ENCODE measurements at places on chromosomes 7 and 10.

- DNase-seq, result no peak
These were observed 338 bp downstream of the SDK1 start for GRCh38 chr7:3301449-3301731.

GRCh38 chr10:94411304-94411703 is 9.0 kb downstream of the TBC1D12 start:
- DNase-seq, result no peak

DNA sequence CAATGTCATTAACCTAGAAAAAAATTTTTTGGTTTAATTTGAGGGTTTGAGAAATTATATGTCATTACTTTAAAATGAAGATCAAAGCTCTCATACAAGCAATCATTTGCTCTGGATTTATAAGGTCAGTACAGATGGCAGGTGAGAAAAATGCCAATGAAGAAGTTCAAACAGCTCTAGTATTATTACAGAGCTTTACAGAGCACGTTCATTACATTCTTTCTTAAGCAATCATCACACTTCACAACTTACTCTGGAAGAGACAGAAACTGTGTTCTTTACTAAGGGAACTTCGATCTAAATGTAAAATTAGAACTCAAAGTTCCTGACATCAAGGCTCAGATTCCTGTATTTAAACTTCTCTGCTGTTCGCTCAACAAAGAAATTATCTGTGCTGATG is 153.4 kb downstream of the ATE1 start:
- DNase-seq, result no peak

DNA sequence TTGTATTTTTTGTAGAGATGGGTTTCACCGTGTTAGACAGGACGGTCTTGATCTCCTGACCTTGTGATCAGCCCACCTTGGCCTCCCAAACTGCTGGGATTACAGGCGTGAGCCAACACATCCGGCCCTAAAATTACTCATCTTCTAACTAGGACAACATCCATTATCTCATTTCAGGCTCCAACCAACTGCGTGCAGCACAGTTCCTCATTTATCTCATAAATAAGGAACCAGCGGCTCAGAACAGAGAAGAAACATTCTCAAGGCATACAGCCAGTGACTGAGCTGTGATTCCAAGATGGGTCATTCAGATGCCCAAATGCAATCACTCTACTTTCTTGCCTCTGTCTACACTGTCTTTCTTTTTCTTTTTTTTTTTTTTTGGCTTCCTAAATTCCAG is 356.1 kb downstream of the ELMO1 start:
- peak; percentile 10 for DNase-seq

DNA sequence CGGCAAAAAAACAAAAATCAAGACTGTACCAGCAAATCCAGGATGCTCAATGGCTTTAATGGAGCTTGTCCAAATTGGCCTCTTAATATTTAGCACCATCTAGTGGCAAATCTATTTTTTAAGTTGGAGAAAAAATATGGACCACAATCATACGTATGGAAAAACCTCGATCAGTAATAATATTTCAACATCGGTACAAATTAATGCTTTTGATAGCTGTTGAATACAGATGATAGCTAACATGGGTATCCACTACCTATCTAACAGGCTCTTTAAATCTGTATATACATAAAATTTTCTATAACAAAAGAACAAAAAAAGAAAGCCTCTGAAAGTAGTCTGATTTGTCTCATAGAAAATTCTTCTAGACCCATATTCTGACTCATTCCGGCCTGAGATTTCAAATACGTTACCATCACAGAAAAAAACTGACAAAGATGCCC is 29.2 kb downstream of the COA1 start:
- DNase-seq, result no peak

GRCh38 chr10:102945962-102946361 is 27.9 kb downstream of the CNNM2 start:
- no peak for DNase-seq

GRCh38 chr7:12703881-12704280 is 16.4 kb downstream of the ARL4A start:
- DNase-seq, result no peak

DNA sequence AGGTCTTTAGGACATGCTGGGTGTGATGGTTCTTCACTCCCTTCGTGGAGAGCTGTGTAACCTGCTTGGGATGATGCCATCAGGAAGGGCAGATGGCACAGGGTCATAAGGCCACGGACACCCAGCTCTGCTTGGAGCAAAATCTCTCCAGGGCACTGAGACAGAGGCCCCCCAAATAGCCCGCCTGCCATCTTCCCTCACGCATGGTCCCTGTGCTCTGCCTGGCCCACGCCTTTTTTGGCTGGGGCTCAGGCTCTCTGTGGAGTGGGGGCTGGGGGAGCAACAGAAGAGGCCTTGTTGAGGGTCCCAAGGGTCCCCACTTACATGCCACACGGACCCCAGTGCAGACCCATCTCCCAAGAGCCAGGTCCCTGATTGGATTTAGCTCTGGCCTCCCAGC is 93.3 kb upstream of the RET start:
- DNase-seq, result no peak

DNA sequence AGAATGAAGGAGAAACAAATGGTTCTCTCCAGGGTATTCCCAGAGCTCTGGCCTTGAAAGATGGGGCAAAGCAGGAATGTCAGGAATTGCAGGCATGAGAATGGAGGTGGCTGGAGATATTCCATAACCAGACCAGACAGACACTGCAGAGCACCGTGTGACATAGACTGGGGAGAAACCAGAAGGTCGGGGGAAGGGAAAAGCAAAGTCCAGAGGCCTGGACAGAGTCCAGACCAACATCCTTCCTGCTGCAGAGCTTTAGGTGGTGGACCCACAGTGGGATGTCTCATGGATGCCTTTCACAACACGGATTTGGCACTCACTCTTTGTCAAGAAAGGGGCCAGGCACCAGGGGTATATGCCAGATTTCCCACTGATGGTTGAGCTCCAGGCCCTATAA is 177.2 kb upstream of the INHBA start:
- no peak for DNase-seq

DNA sequence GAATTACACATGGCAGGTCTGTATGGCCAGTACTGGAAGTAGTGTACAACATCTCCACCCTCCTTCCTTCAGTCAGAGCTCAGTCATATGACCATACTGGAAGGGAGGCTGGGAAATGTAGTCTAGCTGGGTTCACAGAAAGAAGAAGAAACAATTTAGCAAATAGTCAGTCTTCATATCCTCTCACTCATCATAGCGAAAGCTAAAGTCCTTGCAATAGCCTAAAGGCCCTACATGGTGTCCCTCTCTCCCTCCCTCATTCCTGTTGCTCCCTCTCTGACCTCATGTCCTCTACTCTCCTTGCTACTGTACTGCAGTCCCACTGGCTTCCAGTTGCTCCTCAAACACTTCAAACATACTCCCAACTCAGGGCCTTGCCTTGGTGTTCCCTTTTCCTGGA is 4.3 kb upstream of the CALU start:
- no peak for DNase-seq

GRCh38 chr10:126153711-126154628 is 234.3 kb downstream of the ADAM12 start:
- no peak for DNase-seq

DNA sequence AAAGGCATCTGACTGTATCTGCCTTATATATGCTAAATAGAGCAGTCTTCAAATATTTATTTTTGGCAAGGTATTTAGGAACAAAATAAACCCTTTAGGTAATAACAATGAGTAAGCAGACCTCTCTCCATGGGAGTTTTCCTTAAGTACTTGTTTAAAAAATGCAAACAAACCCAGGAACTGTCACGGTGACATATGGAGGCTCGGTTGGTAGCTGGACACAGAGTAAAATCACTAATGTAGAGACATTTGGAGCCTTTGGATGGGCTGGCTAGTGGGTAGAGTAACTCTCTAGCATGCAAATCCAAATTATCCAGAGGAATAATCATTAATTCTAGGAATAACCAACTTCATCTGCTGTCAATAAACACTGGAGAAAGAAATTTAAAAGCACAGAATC is 71.6 kb upstream of the LAMB4 start:
- no peak for DNase-seq

DNA sequence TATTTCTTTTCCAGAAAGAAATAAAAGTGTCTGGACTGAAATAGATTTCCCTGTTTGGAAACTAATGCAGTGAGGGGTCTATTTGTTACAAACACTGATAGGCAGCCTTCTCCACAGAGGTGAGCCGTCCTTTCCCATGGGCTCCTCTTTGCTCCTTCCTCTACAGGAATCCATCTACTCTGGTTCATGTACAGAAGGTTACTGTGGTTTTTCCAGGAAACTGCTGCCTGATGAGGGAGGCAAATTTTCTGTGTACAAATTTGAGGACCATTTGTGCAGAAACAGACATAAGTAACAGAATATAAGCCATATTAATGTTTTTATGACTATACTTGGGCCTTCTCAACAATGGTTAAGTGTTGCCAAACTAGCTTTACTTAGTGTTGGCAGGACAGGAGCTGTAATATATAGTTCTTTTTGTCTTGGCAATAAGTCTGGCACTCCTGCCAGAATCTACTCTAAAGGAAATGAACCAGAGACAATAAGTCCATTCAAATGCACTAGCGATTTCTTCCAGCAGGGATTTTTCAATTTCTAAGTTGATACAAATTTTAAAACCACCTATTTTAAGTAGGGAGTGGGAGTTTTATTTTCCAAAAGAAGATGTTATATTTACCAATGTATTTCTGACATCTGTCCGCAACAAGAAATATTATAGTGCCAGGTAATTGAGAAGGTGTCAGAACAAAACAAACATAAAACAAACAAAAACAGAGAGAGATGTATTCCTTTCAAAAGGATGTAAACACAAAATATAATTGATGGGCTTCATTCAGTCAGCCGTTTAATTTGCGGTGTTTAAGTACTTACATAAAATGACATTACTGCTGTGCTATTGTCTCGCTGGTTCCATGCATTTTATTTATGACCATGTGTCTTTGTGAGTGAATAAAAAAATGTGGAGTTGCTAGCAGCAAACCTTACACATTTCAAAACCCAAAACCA is 91.0 kb upstream of the NFE2L3 start:
- DNase-seq, result no peak

- peak; percentile 73 for DNase-seq
These were observed 538.7 kb downstream of the DNAJB6 start for GRCh38 chr7:157875230-157876179.

DNA sequence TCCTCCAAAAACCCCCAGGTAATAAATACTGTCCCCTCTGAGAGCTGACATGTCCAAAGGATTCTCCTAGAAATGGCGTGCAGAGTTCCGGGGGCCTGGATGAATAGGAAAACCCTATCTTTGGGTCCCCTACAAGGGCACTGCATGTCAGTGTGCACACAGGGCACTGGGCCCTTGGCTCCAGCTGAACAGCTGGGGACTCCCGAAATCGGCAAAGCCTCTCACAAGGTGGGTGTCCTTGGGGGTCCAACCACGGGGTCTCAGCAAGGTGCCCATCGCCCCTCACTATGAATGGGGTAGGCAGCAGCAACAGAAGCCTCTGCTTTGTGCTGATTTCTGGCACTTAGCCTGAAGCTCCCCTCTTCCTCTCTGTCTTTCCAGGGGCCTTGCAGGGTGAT is 46.1 kb downstream of the SLIT1 start:
- DNase-seq, result no peak

- no peak for DNase-seq
These were observed 6.8 kb upstream of the HECW1 start for GRCh38 chr7:43105521-43106120.

- no peak for DNase-seq
These were observed 6.4 kb upstream of the MYL10 start for GRCh38 chr7:101635484-101635883.

DNA sequence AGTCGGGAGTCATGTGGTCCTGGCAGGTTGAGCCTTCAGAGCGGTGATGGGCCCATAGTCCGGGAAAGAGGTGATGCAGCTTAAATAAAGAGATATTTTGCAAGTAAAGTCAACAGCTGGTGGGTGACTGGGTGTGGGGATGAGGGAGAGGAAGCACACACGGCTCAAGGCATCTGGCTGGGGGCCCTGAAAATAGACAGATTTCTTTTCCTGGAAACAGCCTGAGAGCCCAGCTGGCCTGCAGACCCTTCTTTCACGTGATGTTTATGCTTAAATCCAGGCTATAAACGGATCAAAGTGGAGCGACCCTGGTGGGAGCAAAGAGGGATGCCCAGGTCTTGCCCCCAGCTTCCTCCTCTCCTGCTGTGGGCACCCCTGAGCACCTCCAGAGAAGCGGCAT is 149.1 kb downstream of the TEX36 start:
- no peak for DNase-seq

- no peak for DNase-seq
These were observed 84.3 kb downstream of the ELFN1 start for GRCh38 chr7:1754345-1754908.

DNA sequence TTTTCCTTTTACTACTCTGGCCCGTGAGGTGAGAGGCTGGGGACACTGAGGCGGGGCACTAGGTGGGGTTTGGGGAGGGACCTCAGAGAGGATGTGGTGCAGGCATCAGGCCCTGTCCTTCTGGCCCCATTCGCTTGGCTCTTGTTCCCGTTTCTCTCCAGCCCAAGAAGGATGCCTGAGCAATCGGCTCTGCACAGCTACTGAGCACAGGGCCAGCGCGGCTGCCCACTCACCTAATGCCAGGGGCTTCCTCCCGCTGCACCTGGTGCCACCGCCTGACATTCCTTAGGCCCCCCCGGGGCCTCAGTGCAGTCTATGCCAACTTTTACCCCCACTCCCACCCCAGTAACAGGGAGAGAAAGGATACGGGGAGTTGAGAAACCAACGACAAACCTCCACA is 12.5 kb downstream of the EMX2 start:
- no peak for DNase-seq

DNA sequence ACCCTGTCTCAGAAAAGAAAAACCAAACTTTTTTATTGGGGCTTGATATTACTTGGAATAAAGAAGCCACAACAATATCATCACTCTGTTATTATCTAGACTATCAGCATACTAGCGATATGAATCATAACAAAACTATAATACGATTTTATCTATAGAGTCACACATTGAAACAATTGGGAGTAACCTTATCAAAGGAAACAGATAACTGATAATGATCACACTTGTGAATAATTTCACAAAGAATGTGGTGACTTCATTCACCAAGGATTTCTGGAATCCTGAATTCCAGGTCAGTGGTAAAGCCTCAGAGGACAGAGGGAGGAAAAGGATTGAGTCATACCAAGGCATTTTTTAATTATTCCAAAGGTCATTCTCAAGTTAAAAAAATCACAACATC is 32.1 kb upstream of the NMT2 start:
- no peak for DNase-seq

DNA sequence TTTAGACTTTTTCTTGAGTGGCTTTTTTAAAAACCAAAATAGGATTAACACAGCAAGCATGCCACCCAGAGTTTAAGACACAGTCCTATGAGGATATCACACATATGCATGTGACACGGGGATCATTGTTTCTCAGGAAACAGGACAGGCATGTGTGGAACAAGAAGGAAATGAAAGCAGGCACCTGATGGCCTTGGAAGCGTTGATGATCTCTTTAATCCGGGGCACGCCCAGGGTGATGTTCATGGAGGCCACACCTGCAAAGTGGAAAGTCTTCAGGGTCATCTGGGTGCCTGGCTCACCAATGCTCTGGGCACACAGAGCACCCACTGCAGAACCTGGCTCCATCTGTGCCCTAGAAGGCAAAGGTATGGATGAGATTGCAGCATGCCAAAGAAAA is 44.3 kb downstream of the POLR3A start:
- DNase-seq, result no peak

GRCh38 chr7:91093181-91093580 is 171.1 kb upstream of the FZD1 start:
- no peak for DNase-seq
